SJSA1 (cell line): ENCODE measurements at places on chromosomes 12 and 14. TPM values are rescaled to one million over a fixed set of nuclear protein-coding genes. Genes with fewer than 3 reads are reported as not detected.

LRP1-AS gene
- not detected in 2 replicates for total RNA-seq

P3H3 gene
- total RNA-seq: 0.63 TPM in 1 of 2 replicates, not detected in the other

ASIC1 gene
- total RNA-seq: 0.37 and 0.50 TPM in 2 replicates

CACNA1C gene
- total RNA-seq: 6.1 and 17.0 TPM in 2 replicates

MYO1A gene
- total RNA-seq: not detected in 2 replicates

IPO4 gene
- 25.1 and 27.6 TPM in 2 replicates for total RNA-seq

EPYC gene
- 0.05 TPM in 1 of 2 replicates, not detected in the other for total RNA-seq

SLC6A13 gene
- not detected in 2 replicates for total RNA-seq

CLEC4E gene
- total RNA-seq: not detected in 2 replicates

BATF gene
- not detected in 2 replicates for total RNA-seq

CCDC198 gene
- not detected in 2 replicates for total RNA-seq

KCNJ8 gene
- not detected in 2 replicates for total RNA-seq

CLEC1B gene
- total RNA-seq: not detected in 2 replicates

SSTR1 gene
- not detected in 2 replicates for total RNA-seq

SMCO3 gene
- total RNA-seq: 0.16 TPM in 1 of 2 replicates, not detected in the other

MSI1 gene
- not detected in 2 replicates for total RNA-seq

SELPLG gene
- total RNA-seq: 2.1 and 2.9 TPM in 2 replicates

KRT72 gene
- not detected in 2 replicates for total RNA-seq

PRR4 gene
- 1.6 TPM in 1 of 2 replicates, not detected in the other for total RNA-seq

GPR135 gene
- 1.8 and 2.7 TPM in 2 replicates for total RNA-seq

LTB4R gene
- 0.81 and 2.1 TPM in 2 replicates for total RNA-seq

TTLL5 gene
- total RNA-seq: 15.3 and 16.3 TPM in 2 replicates

MARCHF9 gene
- 88.7 and 107 TPM in 2 replicates for total RNA-seq

KLHL33 gene
- not detected in 2 replicates for total RNA-seq

CEP170B gene
- total RNA-seq: 5.9 and 9.3 TPM in 2 replicates

A2ML1 gene
- not detected in 2 replicates for total RNA-seq

CIDEB gene
- total RNA-seq: not detected in 2 replicates

NT5DC3 gene
- 7.0 and 15.4 TPM in 2 replicates for total RNA-seq

GRIP1 gene
- 2.0 and 3.5 TPM in 2 replicates for total RNA-seq

PFKM gene
- total RNA-seq: 791 and 920 TPM in 2 replicates

BEGAIN gene
- total RNA-seq: not detected in 2 replicates

TMEM119 gene
- 225 and 311 TPM in 2 replicates for total RNA-seq

RPL10L gene
- total RNA-seq: not detected in 2 replicates

TAS2R13 gene
- 0.13 and 1.2 TPM in 2 replicates for total RNA-seq

SIX4 gene
- 4.2 and 5.3 TPM in 2 replicates for total RNA-seq

BTBD6 gene
- 80.3 and 80.5 TPM in 2 replicates for total RNA-seq

POTEM gene
- total RNA-seq: not detected in 2 replicates

KRT85 gene
- not detected in 2 replicates for total RNA-seq

C14orf132 gene
- total RNA-seq: 3.0 TPM in 2 replicates

SLCO1B3 gene
- total RNA-seq: not detected in 2 replicates

DHH gene
- total RNA-seq: not detected in 2 replicates

LIN7A gene
- total RNA-seq: 2.4 and 4.0 TPM in 2 replicates

FAM186B gene
- 0.06 and 0.18 TPM in 2 replicates for total RNA-seq

CAPZA3 gene
- not detected in 2 replicates for total RNA-seq

BRI3BP gene
- 9.9 and 12.4 TPM in 2 replicates for total RNA-seq

COQ5 gene
- 42.3 and 47.8 TPM in 2 replicates for total RNA-seq
